ENCODE measurements at places on chromosomes 2 and 18.
A peak's percentile ranks its signal among the peaks of the same experiment; 100 is the strongest.

DNA sequence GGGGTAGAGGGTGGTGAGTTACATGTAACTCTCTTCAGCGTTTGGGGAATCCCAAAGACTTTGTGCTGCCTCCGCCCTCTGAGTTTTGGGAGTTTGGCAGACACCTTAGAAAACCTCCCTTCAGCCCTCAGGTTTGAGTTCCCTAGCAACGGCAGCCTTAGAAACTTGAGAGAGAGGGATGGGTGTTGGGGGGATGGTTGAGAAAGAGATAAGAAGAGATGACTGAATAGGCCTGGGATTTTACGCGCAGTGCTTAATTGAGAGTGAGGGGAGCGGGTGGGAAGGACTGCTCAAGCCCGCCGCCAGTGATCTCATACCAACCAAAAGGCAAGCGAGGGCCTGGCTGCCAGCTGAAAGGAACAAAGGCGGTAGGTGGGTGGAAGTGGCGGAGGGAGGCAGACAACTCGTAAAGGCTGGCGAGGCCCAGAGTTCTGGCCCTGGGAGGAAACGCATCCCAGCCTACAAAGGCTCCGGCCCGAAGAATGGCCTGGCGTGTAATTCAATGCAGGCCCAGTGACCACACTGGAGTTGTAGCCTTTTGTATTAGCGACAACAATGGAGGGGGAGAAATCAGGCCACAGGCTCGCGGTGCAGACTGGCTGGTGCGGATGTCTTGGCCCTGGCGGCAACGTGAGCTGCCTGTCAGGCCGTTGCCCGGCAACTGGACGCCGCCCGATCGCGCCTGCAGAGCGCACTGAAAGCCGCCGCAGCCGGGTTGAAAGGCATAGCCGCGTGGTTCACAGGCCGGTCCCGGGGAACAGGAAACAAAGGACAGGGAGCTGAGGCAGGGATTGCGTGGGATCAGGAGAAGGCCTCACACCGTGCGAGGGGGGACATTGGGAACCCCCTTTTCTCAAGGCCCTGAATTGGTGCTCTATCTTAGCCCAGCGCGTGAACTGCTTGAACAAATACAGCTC is 39.9 kb upstream of the DARS1 start:
- peak; percentile 89 for DNase-seq

GRCh38 chr2:39504790-39505335 is 67.8 kb upstream of the MAP4K3 start:
- DNase-seq, result no peak

DNA sequence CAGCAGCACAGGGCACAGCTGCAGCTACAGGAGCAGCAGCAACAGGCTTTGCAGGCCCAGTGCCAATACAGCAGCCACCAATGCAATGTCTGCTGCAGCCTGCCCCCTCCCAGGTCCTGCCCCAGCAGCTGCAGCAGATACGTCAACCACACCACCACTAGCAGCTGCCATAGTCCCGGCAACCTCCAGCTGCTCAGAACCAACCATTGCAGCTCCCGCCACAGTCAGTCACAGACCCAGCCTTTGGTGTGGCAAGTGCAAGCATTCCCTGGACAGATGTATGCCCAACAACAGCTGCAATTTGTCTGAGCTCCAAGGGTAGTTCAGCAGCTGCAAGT is 53.3 kb upstream of the TUBA3E start:
- DNase-seq, result no peak

DNA sequence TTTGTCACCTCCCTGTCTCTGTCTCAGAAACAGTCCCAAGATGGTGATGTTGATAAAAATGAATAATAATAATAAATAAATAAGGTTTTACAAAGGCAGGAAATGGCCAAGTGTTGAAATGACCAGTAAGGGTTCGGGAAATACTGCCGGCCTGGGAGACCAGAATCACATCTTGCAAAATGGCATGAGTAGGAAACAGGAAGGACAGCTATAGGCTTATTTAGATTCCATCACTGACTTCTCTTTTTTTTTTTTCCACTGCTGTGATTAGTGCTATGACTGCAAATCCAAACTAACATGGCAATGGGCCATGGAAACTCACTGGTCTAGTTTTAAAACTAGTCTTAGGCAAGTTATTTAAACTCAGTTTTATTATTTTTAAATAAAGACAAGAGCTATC is 60.6 kb downstream of the SCN1A start:
- no peak for DNase-seq

DNA sequence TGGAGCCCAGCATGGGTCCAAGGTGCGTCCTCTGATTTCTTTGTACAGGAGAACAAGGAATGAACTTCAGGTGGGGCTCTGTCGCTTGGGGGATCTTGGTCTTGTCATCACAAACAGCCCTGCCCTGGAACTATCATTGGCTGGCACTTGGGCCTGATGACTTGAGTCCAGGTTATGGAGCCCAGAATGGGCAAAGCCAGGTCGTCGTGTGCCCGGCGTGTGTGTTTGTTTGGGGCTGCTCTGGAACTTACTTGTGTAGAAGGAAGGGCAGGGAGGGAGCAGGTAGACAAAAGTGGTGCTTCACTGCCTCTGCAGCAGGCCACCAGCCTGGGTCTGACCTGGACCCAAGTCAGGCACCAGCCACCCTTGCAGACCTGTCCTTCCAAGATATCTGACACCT is 306.3 kb upstream of the HS6ST1 start:
- no peak for DNase-seq

- no peak for DNase-seq
Observed at GRCh38 chr2:159713631-159714246, 1.4 kb downstream of the MARCHF7 start.

GRCh38 chr2:38039121-38039910 is 36.6 kb downstream of the CYP1B1 start:
- no peak for DNase-seq

Data from dorsolateral prefrontal cortex (tissue), 122 donors.